ENCODE measurements at places on chromosomes 7 and 10. TPM values are rescaled to one million over a fixed set of nuclear protein-coding genes. Genes with fewer than 3 reads are reported as not detected.

DNA sequence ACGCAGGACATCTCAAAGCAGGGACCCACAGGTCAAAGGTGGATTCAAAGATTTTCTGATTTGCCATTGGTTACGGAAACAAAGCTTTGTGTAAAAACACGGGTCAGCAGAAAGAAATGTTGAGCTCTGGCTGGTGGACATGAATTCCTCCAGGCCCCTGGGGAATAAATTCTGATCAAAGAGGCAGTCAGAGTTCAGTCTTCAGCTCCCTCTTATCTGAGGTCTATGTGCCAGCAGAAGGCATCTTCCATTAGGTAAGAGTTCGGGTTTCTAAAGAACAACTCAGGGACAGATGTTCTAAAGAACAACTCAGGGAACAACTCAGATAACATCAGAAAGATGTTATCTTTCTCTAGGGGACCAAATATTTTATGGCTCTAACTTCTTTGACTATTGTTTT, 64.9 kb upstream of the PALS2 start:
- no peak for DNase-seq
- H3K4me3 ChIP-seq, result no peak overlapping the region
- H3K27me3 ChIP-seq, result no peaks in the 10 kb centered on the region
- H3K27ac ChIP-seq, result no peak overlapping the region
- peaks cover 4% of the 10 kb centered on the region for H3K4me1 ChIP-seq

Gene PHYH
- total RNA-seq, result 38.9 TPM

GRCh38 chr10:52121688-52122087, 192.4 kb upstream of the DKK1 start:
- H3K4me3 ChIP-seq, result no peak overlapping the region
- H3K27me3 ChIP-seq, result no peaks in the 10 kb centered on the region
- no peaks in the 10 kb centered on the region for H3K36me3 ChIP-seq
- no peak overlapping the region for H3K27ac ChIP-seq
- DNase-seq, result no peak
- H3K4me1 ChIP-seq, result no peaks in the 10 kb centered on the region

DNA sequence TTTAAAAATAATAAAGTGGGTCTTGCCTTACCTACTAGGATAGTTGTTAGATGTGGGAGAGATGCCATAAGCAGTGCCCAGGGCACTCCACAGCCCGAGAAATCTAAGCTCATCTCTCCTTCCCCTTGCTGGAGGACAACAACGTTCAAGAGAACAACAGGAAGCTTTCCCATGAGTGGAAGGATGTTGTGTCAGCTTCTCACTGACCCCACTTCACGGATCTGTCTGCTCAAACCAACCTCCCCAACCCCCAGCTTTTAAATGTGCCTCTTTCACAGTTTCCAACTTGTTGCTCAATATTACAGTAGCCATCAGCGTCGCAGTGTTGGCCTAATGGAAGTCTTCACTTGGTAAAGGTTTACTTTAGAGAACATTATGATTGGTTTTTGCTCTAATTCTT, 72.1 kb downstream of the PTPRE start:
- H3K4me1 ChIP-seq, result peaks cover 23% of the 10 kb centered on the region
- H3K4me3 ChIP-seq, result no peak overlapping the region
- H3K27ac ChIP-seq, result no peak overlapping the region
- no peaks in the 10 kb centered on the region for H3K27me3 ChIP-seq

DNA sequence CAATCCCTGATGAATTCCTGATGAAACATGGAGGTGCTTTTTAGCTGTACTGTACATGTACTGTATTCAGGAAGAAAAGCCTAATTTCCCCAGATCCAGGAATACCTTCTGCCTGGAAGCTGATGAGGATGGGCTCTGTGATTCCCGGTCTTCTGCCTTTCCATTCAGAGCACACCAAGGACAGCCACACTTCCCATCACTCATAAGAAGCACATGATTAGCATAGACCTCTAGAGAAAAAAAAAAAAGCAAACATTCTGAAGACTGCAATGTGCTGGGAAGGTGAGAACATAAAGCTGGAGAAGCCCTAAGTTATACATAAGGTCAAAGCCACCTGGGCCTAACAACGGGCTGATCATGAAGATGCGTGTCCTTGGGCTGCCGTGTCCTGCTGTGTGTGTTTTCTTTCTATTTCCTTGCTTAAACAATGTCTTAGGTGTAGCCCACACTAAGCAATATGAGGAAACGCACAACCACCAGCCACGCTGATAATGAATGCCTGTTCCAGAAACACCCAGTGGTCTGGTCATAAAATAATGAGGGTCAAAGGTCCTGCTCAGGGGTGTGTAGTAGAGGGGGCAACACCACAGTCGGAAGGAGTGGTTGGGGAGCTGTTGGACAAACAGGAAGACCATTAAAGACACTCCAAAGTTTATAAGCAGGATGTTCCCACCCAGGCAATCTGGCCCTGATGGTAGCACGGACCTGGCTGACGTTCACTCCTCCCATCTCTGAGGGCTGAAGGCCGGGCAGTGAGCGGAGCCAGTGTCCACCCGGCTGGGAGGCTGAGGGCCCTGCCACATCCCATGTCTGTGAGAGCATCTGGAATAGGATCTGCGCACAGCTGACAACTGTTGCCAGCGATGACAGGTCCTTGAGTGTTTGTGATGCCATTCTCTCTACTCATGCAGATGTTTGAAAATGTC, 7.9 kb downstream of the PKD1L1 start:
- H3K27ac ChIP-seq, result peak overlapping the region; percentile 91
- H3K36me3 ChIP-seq, result no peaks in the 10 kb centered on the region
- no peaks in the 10 kb centered on the region for H3K27me3 ChIP-seq
- H3K4me3 ChIP-seq, result no peak overlapping the region
- peak; percentile 90 for DNase-seq

Gene MYL10
- total RNA-seq, result not detected

Gene INTS1
- 66.2 TPM for total RNA-seq

- no peaks in the 10 kb centered on the region for H3K27me3 ChIP-seq
- H3K4me1 ChIP-seq, result no peaks in the 10 kb centered on the region
- DNase-seq, result no peak
- H3K27ac ChIP-seq, result no peak overlapping the region
- no peaks in the 10 kb centered on the region for H3K36me3 ChIP-seq
Observed at GRCh38 chr7:3042861-3043489, 692 bp downstream of the CARD11 start.

Gene ITIH2
- total RNA-seq, result not detected

DNA sequence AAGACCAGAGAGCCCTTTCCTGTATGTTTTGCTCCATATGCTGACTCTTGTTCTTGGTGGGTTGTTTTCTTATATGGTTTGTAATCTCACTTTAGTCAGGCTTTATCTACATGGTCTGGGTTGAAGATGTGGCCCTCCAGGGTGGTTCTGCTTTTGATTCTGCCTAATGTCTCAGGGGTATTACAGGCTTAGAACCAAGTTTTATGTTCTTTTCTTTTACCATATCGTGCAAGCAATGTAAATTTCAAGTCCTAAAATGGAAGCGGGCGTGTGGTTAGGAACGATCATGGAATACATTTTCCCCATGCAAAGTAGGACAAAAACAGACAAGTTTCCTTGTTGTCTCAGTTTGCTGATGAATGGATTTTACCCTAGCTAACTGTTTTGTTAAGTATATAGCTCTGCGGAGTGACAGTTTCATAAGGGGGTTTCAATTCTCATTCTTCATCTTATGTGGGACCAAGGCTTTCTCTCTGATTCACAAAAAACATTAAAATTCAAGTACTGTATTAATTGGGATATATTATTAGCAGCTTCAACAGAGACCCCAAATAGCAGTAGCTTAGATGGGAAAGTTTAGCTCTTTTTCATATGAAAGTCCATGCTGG, 58.7 kb downstream of the MTURN start:
- no peak overlapping the region for H3K27ac ChIP-seq
- peaks cover 3% of the 10 kb centered on the region for H3K27me3 ChIP-seq
- DNase-seq, result peak; percentile 1
- no peaks in the 10 kb centered on the region for H3K36me3 ChIP-seq
- H3K4me3 ChIP-seq, result no peak overlapping the region

- H3K4me3 ChIP-seq, result no peak overlapping the region
- H3K27me3 ChIP-seq, result no peaks in the 10 kb centered on the region
- no peaks in the 10 kb centered on the region for H3K4me1 ChIP-seq
- no peak overlapping the region for H3K27ac ChIP-seq
- H3K36me3 ChIP-seq, result no peaks in the 10 kb centered on the region
- no peak for DNase-seq
Observed at GRCh38 chr10:46250898-46251856, 35.6 kb upstream of the ANTXRL start.

DNA sequence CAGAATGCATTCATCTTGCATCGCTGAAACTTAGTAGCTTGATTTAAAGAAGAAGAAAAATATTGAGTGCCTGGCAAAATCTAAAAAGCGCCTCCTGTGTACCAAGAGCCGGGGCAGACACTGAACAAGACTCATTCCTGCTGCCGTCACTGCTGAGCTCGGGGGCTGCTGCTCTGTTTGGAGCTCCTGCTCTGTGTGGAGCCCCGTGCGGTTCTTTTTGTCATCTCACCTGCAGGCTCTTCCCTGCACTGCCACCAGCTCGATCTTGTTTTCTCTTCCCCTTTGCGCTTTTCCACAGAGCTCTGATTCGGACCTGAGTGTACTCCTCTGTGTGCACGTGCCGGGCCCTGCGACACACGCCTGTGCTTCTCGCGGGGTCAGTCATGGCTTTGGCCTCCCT, 462.1 kb upstream of the DPP6 start:
- H3K27ac ChIP-seq, result no peak overlapping the region
- no peaks in the 10 kb centered on the region for H3K36me3 ChIP-seq
- H3K4me3 ChIP-seq, result no peak overlapping the region
- no peaks in the 10 kb centered on the region for H3K4me1 ChIP-seq
- DNase-seq, result no peak
- no peaks in the 10 kb centered on the region for H3K27me3 ChIP-seq

GRCh38 chr7:7773334-7774309, 55.2 kb upstream of the RPA3 start:
- H3K27me3 ChIP-seq, result no peaks in the 10 kb centered on the region
- H3K4me3 ChIP-seq, result no peak overlapping the region
- no peak for DNase-seq

Gene MMD2
- not detected for total RNA-seq

GRCh38 chr10:51910189-51910588, 210.8 kb upstream of the CSTF2T start:
- no peak for DNase-seq
- H3K27ac ChIP-seq, result no peak overlapping the region
- H3K36me3 ChIP-seq, result no peaks in the 10 kb centered on the region
- H3K4me3 ChIP-seq, result no peak overlapping the region
- H3K4me1 ChIP-seq, result no peaks in the 10 kb centered on the region
- no peaks in the 10 kb centered on the region for H3K27me3 ChIP-seq

DNA sequence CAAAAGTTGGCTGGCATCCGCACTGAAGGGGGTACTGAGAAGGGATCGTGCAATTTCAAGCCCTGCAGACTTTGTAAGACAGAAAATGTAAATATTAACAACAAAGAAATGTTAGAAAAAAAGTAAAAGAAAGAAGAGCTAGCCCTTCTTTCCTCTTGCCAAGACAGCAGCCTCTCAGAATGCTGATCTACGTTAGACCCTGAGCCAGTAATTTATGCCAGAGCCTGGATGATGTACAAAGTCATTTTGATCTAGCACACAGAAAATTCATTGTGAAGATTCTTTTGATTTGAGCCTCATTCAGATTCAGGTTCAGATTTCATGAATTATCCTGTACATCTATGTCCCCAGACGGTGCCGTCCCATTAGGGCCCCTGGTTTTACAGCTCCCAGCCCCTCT, 105.2 kb downstream of the PRKCQ start:
- no peaks in the 10 kb centered on the region for H3K36me3 ChIP-seq
- H3K27me3 ChIP-seq, result no peaks in the 10 kb centered on the region
- no peak overlapping the region for H3K27ac ChIP-seq
- DNase-seq, result no peak
- H3K4me1 ChIP-seq, result no peaks in the 10 kb centered on the region

Gene CLCN1
- under 0.01 TPM for total RNA-seq

GRCh38 chr10:62087329-62087728, 181.3 kb downstream of the RTKN2 start:
- H3K4me1 ChIP-seq, result peaks cover 38% of the 10 kb centered on the region
- DNase-seq, result no peak
- H3K36me3 ChIP-seq, result peaks cover 64% of the 10 kb centered on the region

GRCh38 chr10:75395932-75396630, 5.5 kb downstream of the ZNF503 start:
- peaks cover 3% of the 10 kb centered on the region for H3K4me1 ChIP-seq
- peaks cover 8% of the 10 kb centered on the region for H3K36me3 ChIP-seq
- peak overlapping the region; percentile 28 for H3K4me3 ChIP-seq
- H3K27me3 ChIP-seq, result no peaks in the 10 kb centered on the region

DNA sequence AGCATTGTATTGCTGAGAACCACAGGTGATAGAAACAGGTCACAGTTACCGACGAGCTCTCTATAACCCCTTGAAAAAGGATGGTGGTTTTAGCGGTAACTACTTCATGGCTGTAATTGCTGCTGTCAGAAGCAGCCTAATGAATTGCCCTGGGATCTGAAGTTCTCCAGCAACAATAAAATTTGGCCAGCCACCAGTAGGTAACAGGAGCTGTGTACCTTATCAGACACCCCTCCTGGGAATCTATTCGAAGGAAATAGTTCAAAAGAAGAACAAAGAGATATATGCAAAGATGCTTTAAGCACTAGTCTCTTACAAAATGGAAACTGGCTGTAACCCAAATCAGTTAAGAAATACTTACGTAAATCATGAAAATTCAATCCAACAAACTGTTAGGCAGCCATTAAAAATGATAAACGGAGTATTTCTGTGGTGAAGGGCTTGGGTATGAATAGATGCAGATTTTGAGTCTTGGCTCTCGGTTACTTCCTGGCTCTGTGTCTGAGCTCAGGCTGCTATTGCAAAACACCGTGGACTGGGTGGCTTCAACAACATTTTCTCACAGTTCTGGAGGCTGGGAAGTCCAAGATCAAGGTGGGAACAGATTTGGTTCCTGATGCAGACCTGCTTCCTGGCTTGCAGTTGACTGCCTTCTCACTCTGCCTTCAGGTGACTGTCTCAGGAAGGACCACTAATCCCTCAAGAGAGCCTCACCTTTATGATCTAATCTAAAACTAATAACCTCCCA, 1.6 kb downstream of the MSRB2 start:
- H3K4me1 ChIP-seq, result peaks cover 13% of the 10 kb centered on the region
- no peaks in the 10 kb centered on the region for H3K27me3 ChIP-seq
- peak overlapping the region; percentile 82 for H3K4me3 ChIP-seq
- no peak for DNase-seq
- no peaks in the 10 kb centered on the region for H3K36me3 ChIP-seq

GRCh38 chr7:4682621-4683042, 537 bp downstream of the FOXK1 start:
- no peaks in the 10 kb centered on the region for H3K27me3 ChIP-seq
- H3K36me3 ChIP-seq, result no peaks in the 10 kb centered on the region
- peaks cover 10% of the 10 kb centered on the region for H3K4me1 ChIP-seq
- H3K27ac ChIP-seq, result peak overlapping the region; percentile 86

DNA sequence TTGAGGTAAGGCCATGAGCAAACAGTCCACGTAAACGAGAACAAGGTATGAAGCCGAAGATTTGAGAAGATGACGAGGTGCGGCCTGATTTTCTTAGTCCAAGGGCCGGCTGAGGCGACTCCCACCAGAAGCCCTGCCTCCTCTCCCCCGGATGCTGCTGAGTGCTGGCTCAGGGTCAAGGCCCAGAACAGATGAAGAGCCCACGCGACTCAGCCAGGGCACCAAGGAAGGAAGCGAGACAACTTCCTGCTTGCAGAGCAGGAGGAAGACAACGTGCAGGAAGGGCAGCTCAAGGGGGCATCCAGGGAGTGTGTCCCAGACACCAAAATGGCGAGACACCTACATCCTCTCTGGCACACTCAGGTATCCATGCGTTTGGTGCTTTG, 99.5 kb downstream of the CYTH3 start:
- H3K36me3 ChIP-seq, result peaks cover 49% of the 10 kb centered on the region
- DNase-seq, result no peak
- no peak overlapping the region for H3K4me3 ChIP-seq
- no peak overlapping the region for H3K27ac ChIP-seq

Gene CAMK2B
- not detected for total RNA-seq

Gene GRID2IP
- total RNA-seq, result not detected

- H3K36me3 ChIP-seq, result no peaks in the 10 kb centered on the region
- no peaks in the 10 kb centered on the region for H3K4me1 ChIP-seq
- no peak overlapping the region for H3K27ac ChIP-seq
- H3K4me3 ChIP-seq, result no peak overlapping the region
- DNase-seq, result no peak
Observed at GRCh38 chr10:111656066-111656465, 527.5 kb downstream of the GPAM start.
